ENCODE measurements at places on chromosomes 1 and 21.

GRCh38 chr21:39121600-39122355 is 61.5 kb downstream of the PSMG1 start:
- DNase-seq, result no peak

- DNase-seq, result no peak
These were observed 7.8 kb upstream of the CDK18 start for GRCh38 chr1:205496661-205497060.

DNA sequence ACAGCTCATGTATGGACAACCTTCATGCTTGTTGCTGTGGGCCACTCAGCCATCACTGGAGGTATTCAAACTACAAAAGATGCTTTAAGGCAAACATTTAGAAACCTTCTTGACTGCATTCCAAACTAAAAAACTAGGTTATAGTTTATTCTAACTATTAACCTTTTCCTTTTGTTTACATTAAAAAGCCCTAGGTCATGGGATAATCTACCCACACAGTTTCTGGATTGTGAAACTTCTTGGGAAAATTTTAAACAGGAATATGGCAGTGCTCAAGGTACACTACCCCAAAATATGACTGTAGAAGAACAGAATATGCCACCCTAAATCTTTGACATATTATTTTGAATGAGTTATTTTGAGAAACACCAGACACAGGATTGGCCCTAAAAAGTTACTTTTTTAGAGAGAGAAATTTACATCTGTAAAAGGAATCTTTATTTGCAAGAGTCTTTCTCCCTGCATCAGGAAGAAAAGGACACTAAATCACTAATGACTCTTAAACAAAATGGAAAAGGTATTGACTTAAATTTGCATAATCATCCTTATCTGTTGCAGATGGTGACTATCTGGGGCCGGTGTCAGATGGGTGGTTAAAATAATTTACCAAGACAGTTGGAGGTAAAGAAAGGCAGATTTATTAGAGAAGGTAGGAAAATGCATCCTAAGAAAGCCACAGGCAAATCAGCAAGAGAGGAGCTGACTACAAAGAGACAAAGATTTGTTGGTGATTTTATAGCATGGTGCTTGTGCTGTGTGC is 25.1 kb upstream of the NUF2 start:
- no peak for DNase-seq

DNA sequence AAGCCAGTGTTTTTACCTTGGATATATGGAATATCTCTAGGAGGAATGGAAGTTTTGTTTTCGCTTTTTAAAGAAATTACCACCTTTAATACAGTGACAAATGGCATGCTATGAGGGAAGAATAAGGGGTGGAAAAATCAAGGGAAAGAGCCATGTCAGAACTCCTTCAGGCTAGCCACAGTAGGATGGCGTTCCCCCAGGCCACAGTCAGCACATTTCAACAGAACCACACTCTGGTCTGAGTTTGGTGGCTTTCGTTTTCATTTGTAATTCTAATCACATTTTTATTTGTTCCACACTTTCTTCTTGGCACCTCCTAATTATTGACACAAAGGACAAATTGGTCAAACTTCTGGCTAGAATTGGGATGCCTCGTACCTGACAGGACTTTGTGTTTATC is 60.3 kb upstream of the RCOR3 start:
- no peak for DNase-seq

- DNase-seq, result no peak
These were observed 46.6 kb downstream of the PLD5 start for GRCh38 chr1:242477944-242478343.

DNA sequence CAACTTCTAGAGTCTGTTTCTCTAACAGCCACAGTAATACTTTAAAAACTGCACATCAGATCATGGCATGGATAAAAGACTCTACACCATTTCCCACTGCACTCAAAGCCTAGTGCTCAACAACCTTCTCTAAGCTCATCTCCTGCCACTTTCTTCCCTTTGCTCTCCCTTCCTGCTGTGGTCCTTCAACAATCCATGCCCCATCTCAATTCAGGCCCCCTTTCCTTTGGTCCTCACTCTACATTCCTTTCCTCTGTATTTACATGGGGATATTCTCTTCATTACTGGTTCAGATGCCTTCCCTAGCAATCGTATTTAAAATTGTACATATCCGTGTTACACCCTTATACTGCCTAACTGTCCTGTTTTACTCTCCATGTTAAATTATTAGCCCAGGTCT is 19.0 kb downstream of the SOD1 start:
- no peak for DNase-seq

- no peak for DNase-seq
These were observed 14.7 kb downstream of the TMCO1 start for GRCh38 chr1:165753934-165754333.

- DNase-seq, result no peak
These were observed 559.0 kb upstream of the PLXNA2 start for GRCh38 chr1:208803011-208803811.

DNA sequence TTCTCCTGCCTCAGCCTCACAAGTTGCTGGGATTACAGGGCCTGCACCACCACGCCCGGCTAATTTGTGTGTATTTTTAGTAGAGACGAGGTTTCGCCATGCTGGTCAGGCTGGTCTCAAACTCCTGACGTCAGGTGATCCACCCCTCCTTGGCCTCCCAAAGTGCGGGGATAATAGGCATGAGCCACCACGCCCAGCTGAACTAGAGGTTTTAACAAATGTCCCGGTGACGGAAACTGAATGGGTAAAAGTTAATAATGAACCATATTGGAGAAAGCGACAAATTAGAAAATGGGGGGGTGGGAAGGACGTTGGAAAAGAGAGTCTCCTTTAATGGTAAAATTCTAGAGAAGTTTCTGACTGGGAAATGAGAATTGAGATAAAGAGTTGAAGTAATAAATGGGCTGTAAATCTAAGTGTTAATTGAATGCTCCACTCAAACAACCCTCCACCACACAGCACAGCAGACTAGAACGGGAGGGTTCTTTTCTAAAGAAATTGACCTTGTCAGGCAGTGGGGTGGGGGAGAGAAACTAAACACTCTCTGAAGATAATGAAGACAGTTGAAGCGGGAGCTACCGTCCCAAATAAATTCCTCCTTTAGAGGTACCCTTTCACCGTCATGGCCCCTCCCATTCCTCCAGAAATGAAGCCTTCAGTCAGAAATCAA is 46.9 kb upstream of the PUM1 start:
- DNase-seq, result no peak

GRCh38 chr1:116106646-116107045 is 4.6 kb upstream of the MAB21L3 start:
- DNase-seq, result no peak

GRCh38 chr1:198088360-198089071 is 68.3 kb upstream of the NEK7 start:
- no peak for DNase-seq

DNA sequence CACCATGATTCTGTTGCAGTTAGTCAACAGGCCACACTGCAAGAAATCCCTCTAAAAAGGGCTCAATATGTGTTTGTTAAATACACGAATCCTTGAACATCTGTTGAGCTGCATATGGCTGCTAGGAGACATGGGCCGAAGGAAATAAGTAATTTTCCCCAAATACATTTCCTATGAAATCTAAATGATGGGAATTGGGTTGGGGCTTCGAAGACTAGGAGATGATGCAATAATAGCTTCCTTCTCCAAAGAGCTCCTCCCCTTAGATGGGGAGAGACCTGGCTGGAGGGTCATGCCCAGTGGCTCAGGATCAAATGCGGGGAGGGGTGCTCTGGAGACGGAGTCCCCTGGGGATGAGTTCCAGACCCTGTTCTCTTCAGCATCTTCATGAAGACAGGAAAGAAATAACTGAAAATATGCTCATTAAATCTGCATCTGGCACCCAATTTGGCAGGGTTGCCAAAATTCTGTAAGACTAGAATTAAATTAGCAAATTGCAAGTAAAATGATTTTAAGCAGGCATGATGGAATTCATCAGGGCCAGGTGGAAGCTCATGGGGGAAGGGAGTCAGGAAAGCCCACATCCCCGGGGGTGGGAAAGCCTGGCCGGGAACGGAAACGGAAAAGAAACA is 165.0 kb upstream of the EDN2 start:
- DNase-seq, result no peak

- DNase-seq, result no peak
These were observed 1.6 kb upstream of the ANKRD65 start for GRCh38 chr1:1422465-1423244.

GRCh38 chr1:54750596-54750995 is 13.7 kb downstream of the PARS2 start:
- DNase-seq, result no peak

- peak; percentile 57 for DNase-seq
These were observed 4.9 kb downstream of the PLEKHG5 start for GRCh38 chr1:6486433-6487011.

Measured in T-helper 22 cell (primary cell).